Progenitor cell of endocrine pancreas (in vitro differentiated cells): ENCODE measurements at places on chromosomes 7 and 10.

DNA sequence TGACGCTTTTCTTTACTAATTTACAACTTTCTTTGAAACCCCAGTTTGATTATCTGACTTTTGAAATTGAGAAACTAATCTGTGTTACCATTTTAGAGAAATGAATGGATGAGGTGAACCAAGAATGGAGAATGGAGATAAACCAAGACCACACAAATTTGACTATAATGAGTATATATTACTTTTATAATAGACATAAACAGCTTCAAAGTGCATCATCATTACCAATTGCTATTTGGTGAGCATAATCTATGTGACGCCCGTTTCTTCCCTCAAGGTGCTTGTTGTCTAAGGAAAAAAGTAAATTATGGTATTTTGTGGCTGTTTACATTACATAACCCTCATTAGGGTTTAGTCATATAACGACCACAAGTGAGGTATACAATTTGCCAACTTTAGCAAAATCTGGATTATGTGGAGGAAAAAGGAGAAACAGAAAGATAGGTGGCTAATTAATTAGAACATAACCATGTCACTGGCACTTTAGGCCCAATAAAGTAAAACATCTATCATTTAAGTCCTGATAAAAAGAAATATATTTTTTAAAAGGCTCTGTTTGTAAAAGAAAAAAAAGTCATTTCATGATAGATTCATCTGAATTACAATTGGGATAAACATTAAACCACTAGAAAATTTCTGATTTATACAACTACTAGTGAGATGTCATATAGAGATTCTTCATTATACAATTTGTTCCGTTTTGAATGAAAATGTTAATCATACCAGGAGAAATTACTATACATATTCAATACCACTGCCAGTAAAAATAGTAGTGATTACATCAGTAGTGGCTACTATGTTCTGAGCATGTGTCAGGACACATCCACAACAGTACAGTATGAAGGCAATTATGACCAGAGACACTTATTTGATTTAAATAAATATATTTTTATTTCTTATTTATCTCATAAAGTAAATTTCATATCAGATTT is 118.2 kb upstream of the FAM133B start:
- DNase-seq, result no peak

- no peak for DNase-seq
Observed at GRCh38 chr10:126341491-126341890, 46.8 kb downstream of the ADAM12 start.

GRCh38 chr7:87113077-87113476 is 39.2 kb upstream of the DMTF1 start:
- DNase-seq, result no peak

DNA sequence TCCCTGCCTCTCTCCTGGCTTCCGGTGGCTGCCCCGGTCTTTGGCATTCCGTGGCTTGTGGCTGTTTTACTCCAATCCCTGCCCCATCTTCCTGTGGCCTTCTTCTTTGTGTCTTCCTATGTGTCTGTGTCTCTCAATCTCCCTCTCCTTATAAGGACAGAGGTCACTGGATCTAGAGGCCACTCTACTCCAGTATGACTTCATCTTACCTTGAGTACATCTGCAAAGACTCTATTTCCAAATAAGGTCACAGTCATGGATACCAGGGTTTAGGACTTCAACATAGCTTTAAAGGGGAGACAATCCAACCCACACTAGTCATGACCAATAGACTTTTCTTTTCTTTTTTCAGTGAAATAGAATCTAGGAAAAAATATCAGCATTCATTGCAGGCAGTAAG is 153.3 kb upstream of the INSYN2A start:
- no peak for DNase-seq

- DNase-seq, result no peak
Observed at GRCh38 chr7:55209366-55209765, 155.8 kb upstream of the LANCL2 start.

- DNase-seq, result no peak
Observed at GRCh38 chr10:66085906-66086305, 839.9 kb upstream of the LRRTM3 start.

GRCh38 chr7:26319636-26320035 is 28.0 kb downstream of the SNX10 start:
- DNase-seq, result no peak

DNA sequence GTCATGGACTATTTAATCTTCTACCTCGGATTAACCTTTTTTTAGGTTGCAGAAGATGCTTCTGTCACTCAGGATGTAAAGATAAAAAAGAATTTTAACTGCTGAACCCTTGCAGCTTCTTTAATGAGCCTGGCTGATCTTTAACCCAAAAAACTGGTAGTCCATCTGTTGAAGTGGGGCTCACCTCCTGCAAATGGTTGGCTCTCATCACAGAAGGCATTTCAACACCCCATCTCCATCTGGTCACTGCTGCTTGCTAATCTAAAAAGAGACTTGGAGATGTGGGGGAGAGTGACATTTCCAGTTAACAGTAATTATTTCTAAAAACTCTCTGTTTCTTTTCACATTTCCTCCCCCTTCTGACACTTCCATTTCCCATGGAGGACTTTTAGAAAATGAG is 208.6 kb downstream of the LHFPL3 start:
- no peak for DNase-seq

DNA sequence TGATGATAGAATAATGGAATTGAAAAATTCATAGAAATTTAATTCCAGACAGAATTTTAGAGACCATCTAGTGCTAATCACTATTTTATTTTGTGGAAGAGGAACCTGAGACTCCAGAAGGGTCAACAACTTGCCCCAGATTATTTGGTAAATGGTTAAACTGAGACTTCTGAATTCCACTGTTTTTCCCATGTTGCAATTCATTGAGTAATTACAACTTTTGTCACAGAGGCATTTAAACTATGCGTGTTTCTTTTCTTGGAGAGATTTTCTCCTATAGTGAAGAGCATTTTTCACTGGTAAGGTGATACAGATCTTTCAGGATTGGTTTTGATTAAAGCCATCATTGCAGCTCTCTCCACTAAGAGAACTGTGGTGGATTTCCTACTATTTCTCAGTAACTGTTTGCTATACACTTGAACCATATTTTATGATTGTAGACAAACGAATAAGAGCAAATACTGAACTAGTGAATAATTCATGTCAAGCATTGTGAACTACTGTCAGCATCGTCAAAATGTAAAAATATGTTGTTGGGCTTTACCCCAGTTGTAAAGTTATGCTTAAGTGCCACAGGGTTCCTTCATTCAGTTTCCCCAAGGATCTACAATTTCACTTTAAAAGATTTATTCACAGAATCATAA is 26.5 kb downstream of the LRGUK start:
- DNase-seq, result no peak

- no peak for DNase-seq
Observed at GRCh38 chr10:86607674-86608073, 46.7 kb upstream of the OPN4 start.

GRCh38 chr7:13894377-13894776 is 95.1 kb downstream of the ETV1 start:
- DNase-seq, result no peak

DNA sequence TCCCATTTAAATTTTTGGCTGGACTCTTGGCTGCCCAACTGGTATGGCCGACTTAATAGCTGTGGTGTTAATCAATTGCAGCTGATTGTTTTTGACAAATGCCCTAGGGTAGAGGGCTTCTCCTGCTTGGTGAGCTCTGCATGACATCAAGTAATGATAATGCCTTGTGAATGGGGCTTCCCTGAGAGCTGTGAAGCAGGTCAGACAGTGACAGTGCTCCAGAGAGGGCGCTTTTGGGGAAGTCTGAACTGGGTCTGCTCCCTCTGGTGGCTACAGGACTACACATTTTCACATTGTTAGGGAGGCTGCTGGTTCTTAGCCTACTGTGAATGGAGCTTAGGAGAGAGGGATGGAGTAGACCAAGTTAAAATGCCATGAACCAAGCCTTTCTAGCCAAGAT is 98.8 kb downstream of the SDK1 start:
- no peak for DNase-seq

GRCh38 chr10:86317949-86318725 is 48.5 kb downstream of the GRID1 start:
- no peak for DNase-seq

GRCh38 chr10:3631701-3632330 is 153.2 kb downstream of the KLF6 start:
- no peak for DNase-seq

GRCh38 chr10:44195112-44196007 is 189.5 kb downstream of the CXCL12 start:
- no peak for DNase-seq

GRCh38 chr7:107779647-107780099 is 23.4 kb downstream of the SLC26A3 start:
- DNase-seq, result no peak

DNA sequence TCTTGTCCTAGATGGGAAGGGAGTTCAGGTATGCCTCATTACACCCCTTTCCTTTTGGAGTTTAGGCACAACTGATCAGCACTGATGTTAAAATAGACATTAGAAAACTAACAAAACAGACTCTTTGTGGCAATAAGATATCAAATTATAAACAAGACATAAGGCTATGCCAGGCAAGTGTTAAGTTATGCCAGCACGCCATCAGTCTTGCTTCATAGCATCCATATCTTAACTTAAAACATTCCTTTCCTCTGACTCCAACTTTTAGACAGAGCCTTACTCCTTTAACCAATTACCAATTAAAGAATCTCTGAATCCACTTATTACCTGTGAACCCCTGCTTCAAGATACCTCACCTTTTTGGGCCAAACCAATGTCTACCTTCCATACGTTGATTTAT is 126.2 kb upstream of the ETV1 start:
- DNase-seq, result no peak

- DNase-seq, result no peak
Observed at GRCh38 chr10:120300513-120300912, 156.5 kb upstream of the PLPP4 start.

DNA sequence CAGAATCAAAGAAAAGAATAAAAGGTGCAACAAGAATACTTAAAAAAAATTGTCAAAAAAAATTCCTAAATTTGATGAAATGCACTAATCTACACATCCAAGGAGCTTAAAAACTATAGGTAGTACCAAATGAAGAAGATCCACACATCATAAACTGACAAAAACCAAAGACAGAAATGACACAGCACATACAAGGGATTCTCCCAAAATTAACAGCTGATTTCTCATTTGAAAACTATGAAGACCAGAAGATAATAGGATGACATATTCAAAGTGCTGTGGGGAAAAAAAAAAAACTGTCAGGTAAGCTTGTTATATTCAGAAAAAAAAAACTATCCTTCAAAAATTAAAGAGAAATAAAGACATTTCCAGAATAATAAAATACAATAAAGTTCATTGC is 618.2 kb downstream of the TNS3 start:
- DNase-seq, result no peak

DNA sequence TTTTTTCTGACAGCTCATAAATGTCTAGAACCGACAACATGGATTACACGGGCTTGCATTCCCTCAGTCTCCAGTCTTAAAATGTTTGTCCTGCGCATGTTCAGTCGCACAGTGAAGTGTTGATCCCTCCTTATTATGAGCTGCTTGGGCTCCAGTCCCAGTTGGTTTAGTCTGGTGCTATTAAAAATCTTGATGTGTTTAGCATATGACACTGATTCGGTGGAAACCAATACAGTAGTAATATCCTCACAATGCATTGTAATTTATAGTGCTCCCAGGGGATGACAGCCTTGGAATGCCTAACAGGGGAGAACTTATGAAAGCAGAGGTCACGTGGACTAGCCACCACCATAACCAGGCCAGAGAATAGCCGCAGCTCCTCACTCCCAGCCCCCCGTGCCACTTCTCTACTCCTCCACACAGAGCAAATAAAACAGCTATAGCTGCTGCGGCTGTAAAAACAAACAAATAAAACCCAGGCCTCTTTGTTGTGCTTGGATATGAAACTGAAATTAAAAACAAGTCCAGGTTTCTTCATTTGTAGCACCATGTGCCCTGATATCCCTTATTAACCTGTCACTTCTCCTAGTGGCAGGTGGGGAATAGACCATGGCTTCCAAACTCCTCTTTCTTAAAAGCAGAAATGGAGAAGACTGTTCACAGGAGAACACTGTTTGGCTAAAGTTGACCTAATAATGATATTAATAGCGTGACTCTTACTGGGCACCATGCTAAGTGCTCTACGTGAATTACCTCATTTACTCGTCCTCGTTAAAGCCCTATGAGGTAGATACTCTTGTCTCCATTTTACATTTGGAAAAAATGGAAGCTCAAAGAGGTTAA is 7.7 kb downstream of the DPCD start:
- DNase-seq, result no peak

- no peak for DNase-seq
Observed at GRCh38 chr7:79719216-79719615, 265.7 kb upstream of the MAGI2 start.

- DNase-seq, result no peak
Observed at GRCh38 chr7:29749701-29750321, 56.5 kb upstream of the WIPF3 start.

GRCh38 chr10:122490786-122491680 is 29.7 kb downstream of the HTRA1 start:
- DNase-seq, result no peak

- DNase-seq, result no peak
Observed at GRCh38 chr7:78864339-78864738, 589.1 kb downstream of the MAGI2 start.

DNA sequence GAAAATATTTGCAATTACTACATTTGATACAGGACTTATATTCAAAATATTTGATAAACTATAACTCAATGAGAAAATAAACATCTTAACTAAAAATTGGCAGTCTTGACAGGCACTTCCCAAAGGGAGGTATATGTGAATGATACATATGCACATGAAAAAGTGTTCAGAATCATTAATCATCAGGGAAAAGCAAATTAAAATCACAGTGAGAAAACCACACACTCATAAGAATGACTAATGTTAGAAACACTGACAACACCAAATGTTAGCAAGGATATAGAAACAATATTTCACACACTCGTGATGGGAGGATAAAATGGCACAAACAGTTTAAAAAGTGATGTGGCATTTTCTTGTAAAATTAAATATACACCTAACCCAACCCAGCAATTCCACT is 4.1 kb upstream of the VPS26A start:
- no peak for DNase-seq

- DNase-seq, result no peak
Observed at GRCh38 chr10:124106241-124106879, 13.0 kb upstream of the CHST15 start.

- no peak for DNase-seq
Observed at GRCh38 chr10:73306171-73306708, 52.4 kb downstream of the CFAP70 start.

- DNase-seq, result no peak
Observed at GRCh38 chr10:114096864-114097263, 53.2 kb downstream of the ADRB1 start.

- no peak for DNase-seq
Observed at GRCh38 chr7:25173184-25173583, 48.1 kb upstream of the CYCS start.

- DNase-seq, result no peak
Observed at GRCh38 chr7:105887569-105888189, 11.3 kb upstream of the ATXN7L1 start.

GRCh38 chr10:45180946-45181875 is 134.2 kb downstream of the OR13A1 start:
- no peak for DNase-seq

DNA sequence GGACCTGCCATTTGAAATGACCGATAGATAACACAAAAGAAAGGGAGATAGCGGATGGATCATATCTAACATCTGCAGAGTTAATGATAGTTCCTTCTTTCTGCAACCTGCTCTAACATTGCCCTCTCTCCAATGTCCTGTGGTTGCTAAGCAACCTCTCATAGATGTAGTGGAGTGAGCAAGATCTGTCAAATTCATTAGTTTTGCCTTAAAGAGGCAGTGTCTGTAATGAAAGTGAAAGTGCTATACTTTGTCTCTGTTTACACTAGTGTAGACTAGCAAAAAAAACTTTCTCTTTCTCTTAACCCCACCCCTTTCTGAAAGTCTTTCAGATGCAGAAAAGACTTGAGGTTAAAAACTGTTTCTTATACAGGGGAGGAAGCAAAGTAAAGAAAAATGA is 1196.9 kb downstream of the SORCS3 start:
- DNase-seq, result no peak
